ENCODE measurements at places on chromosomes 2 and 18. TPM values are rescaled to one million over a fixed set of nuclear protein-coding genes. Genes with fewer than 3 reads are reported as not detected.

DNA sequence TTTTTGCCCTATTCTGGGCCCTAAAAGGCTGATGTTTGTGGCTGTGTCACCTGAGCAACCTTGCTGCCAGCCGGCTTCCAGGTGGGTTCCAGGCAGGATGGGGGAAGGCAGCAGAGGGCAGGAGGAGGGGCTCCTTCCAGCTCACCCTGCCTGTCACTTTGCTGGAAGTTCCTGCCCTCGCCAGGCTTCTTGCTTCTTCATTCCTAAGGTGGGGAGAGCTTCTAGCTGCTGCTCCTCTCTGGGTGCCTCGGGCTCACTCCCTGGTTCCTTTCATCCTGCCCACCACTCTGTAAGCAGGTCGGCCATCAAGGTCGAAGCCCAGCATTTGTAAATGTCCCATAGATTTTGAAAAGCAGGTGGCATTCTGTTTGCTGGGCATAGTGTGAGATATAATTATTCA is 249.4 kb upstream of the HS6ST1 start:
- no peak for DNase-seq

- DNase-seq: no peak
Measured at GRCh38 chr2:190809139-190809764, 71.4 kb upstream of the GLS start.

DNA sequence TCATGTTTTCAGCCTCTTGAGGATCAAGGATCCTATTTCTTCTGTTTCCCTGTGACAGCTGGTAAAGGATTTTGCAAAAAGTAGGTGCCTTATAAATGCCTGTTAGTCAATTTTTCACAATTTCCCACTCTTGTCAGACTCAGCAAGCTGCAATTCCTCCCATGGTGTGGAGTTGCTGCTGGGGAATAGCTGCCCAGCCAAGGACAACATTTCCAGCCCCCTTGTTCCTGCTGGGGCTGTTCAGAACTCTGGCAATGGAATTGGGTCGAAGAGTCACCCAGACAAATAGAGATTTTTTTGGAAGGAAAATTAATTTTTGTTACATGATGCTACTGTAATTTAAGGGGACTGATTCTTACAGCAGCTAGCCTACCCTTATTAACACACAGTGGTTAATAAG is 43.7 kb downstream of the FSHR start:
- no peak for DNase-seq

SERPINB10 gene
- total RNA-seq: not detected

GRCh38 chr2:71599646-71600236 is 146.4 kb downstream of the DYSF start:
- DNase-seq: no peak

MALL gene
- total RNA-seq: 0.34 TPM

DNA sequence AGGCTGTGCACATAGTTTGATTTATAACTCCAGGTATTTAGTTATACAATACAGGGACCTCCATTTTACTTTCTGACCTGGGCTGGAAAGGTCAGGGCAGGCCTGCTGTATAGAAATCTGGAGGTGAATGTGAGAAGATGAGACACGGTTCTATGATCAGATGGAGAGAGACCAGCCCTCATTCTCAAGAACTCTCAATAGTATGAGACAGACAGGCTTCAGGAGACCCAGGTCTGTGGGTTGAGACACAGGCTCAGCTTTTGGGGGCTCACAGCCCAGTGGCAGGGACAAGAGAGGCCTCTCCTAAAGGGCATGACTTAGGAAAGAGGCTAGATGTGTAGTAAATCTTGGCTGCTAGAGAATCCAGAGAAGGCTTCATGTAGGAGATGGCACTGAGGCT is 719 bp upstream of the ATP6V1B1 start:
- no peak for DNase-seq

DNA sequence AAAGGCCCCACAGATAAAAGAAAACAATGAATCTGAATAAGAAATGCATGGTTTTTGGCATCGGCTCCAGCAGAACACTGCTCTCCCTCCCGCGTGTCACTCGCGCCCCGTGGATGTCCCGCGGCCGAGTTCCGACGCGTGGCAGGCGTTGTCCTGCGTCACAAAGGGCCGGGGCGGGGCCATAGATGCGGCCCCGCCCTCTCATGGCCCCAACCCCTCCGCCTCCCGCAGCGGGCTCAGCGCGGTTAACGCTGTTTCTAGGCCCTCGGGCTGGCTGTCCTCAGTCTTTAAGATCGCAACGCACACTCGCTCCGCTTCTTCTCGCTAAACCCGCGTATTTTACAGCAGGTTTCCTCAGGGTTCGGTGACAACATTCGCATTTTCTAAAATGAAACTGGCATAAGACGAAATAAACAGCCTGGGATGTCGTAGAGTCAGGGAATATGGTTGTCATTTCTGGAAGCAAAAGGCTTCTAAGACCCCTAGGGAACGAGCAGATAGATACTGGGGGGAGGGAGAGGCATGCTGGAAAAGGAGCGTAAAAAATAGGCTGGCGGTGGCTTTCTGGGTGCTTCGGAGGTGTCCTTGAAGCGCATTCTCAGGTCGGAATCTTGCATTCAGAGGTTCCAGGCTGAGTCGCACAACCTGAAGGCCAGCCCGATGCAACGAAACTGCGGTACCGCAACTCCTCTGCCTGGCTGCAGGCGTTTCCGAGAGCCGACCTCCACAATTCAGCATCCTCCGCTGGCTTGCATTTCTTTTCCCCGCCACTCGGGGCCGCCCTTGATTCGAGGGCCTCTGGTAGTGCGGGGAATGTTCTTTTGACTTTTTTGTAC is at the start of gene FKBP7:
TSS of gene FKBP7 (minus strand) at position 162 of the 836 bp plus-strand sequence. CDS start at position 61, 101 bp downstream.
- DNase-seq: peak; percentile 79

- DNase-seq: no peak
Measured at GRCh38 chr2:239057533-239057932, 209.6 kb downstream of the TWIST2 start.

- DNase-seq: no peak
Measured at GRCh38 chr18:5030636-5031035, 166.4 kb downstream of the AKAIN1 start.

GRCh38 chr2:217652761-217653639 is 349.8 kb downstream of the TNS1 start:
- no peak for DNase-seq

AAMP gene
- 128 TPM for total RNA-seq

GRCh38 chr2:158393886-158394285 is 62.7 kb downstream of the CCDC148 start:
- DNase-seq: no peak

DNA sequence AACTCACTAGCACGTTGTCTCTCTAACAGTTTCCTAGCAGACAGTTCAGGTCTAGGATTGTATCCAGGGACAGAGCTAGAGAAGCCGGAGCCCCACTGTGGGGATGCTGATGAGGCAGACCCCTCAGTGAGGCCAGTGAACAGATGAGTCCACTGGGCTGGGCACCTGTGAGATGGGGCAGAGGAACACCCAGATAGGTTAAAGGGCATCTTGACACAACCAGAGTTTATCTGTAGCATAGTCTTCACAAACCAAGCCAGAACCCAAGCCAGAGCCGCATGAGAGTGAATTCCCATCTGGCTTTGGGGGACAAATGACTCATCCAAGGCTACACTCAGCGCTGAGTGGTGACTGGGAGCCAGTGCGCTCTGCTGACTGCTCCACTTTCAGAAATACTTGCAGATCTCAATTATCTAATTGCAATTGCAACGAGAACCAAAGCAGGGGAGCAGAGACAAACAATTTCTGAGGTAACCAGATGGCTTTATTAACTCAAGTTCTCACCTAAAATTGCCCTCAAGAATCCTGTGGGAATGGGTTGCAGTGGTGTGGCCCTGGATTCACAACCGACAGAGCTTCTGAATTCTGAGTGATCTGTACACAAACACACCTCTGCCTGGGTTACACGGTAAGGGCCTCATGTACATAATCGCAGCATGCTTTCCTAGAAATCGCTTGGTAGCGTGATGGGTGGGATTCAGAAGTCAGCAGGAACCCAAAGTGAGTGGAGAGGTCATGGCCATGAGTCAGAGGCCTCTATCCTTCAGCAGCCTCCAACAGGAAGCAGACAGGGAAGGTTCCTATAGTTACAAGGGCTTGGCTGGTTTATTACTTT is 48.7 kb upstream of the MSH2 start:
- no peak for DNase-seq

MRPS9 gene
- 45.0 TPM for total RNA-seq

DNA sequence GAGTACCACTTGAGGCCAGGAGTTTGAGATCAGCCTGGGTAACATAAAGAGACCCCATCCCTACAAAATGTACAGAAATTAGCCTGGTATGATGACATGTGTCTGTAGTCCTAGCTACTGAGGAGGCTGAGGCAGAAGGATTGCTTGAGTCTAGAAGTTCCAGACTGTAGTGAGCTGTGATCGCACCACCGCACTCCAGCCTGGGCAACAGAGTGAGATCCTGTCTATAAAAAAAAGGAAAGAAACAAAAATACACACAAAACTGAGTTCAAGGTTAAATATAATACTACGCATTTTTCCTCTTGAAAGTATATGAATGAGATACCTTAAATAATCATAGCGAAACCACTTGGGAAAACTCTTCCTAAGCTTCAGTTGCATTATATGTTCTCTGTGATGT is 94.0 kb downstream of the LDLRAD4 start:
- DNase-seq: no peak

GRCh38 chr2:118858485-118859156 is 11.2 kb upstream of the EN1 start:
- DNase-seq: no peak

GRCh38 chr2:152363936-152364335 is 29.0 kb downstream of the FMNL2 start:
- DNase-seq: no peak

DNA sequence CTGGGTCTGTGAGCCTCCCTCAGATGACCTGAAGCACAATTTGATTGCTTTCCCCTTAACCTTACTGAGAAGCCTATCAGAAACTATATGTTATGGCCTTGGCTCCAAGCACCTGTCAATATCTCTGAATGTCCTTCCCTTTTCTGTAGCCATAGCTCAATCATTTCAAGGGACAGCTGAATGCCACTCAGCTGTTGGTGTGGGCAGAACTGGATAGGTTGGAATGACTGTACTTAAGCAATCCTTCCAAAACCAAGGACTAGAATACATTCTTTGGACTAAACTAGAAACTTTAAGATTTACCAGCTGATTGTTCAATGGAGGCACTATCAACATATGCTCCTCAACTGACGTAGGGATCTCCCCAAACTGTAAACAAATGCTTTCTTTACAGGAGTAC is 159.4 kb downstream of the THADA start:
- DNase-seq: no peak

ZNF521 gene
- total RNA-seq: 0.16 TPM

GRCh38 chr18:30280861-30281470 is 761.6 kb downstream of the DSC3 start:
- no peak for DNase-seq

GRCh38 chr2:219433666-219434467 is 776 bp upstream of the SPEG start:
- no peak for DNase-seq

DNA sequence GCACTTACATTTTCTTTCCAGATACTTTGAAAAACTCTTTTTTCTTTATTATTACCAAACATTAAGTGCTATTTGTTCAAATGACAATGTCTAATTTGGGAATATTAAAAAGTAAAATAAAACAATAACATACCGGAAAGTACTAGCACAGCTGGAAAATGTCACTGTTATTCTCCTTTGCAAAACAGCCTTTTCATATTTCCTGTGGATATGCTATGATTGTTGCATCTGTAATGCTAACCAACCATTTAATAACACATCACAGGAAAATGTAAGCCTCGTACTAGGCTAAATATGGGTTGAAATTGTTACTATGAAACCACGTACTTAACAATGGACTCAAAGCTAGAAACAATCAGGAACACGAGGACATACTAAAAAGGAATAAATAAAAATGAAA is 298.1 kb downstream of the CBLN2 start:
- DNase-seq: no peak

DUSP2 gene
- total RNA-seq: 365 TPM

TANC1 gene
- total RNA-seq: 0.34 TPM

NYAP2 gene
- not detected for total RNA-seq

DNA sequence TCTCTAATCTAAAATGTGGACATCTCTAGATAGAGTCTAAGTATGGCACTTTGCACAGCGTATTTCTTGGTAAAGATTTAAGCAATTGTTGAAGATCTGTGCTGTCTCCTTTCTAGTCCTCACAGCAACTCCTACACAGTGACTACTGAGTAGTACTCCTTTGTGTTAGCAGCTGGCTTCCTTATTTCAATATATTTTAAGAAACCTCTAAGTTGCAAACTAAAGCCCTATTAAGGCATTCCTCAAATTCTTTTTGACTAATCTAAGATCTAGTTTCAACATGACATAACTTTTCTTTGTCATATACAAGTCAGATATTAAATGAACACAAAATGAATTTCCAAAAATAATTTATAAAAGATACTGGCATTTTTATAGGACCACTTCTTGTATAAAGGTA is 121.8 kb upstream of the DNAJC10 start:
- DNase-seq: no peak

PMS1 gene
- total RNA-seq: 30.7 TPM

AMER3 gene
- total RNA-seq: not detected

- DNase-seq: no peak
Measured at GRCh38 chr2:20637147-20637546, 13.8 kb downstream of the HS1BP3 start.

DNA sequence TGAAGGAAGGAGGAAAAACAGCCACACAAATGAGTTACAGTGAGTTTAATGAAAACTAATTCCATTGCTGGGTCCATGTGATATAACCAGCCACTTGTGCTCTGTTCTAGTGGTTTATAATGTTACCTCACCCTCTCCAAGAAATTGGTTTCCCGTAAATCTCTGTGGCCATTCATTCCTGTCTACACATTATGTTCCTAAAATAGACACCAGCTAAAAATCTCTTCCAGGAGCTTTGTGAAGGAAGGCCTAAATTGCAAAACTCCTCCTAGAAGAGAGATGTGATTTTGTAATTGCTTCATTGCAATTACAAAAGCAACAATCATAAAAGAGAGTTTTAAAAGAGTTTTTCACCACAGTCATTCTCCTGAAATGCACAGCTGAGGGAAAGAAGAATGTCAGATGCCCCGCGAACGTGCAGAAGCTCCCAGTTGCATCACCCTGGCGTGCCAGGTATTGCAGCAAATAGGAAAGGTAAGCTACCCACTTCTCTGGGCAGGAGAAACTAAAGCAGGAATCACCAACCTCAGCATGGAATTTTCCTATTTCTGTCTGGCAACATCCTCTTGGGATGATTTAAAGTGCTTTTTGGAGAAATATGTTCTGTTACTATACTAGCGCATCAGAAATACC is 1.7 kb downstream of the SCN1A start:
- DNase-seq: no peak

DNA sequence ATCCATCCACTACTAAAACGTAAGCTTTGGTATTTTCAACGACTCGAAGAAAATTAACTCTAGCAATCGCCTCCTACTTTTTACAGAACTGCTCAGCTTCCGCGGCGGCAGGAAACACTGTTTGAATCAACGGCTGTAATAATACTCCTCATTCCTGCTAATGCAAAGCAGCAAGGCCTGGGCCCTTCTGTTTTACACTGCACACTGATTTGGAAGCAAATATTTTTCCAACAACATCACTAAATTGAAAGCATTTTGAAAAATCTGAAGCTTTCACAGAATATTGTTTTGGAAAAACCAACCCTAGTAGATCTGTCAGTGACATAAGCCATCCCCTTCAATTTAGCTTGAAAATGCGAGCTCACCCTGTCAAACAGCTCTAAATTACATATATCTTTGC is 261.2 kb downstream of the TXNL1 start:
- no peak for DNase-seq

- no peak for DNase-seq
Measured at GRCh38 chr2:237498341-237498740, 11.3 kb downstream of the MLPH start.

ALPP gene
- not detected for total RNA-seq

DIS3L2 gene
- 43.7 TPM for total RNA-seq

CD8A gene
- 101 TPM for total RNA-seq

- no peak for DNase-seq
Measured at GRCh38 chr2:143329288-143329687, 200.1 kb downstream of the ARHGAP15 start.

Data from activated T-cell treated with anti-CD3 and anti-CD28 coated beads, Interleukin-2, amount 50 U/mL, for 4 hours (primary cell).